ENCODE measurements at places on chromosomes 2 and 18.

GRCh38 chr2:26816893-26817292, 31.0 kb downstream of the CENPA start:
- no peak for DNase-seq

DNA sequence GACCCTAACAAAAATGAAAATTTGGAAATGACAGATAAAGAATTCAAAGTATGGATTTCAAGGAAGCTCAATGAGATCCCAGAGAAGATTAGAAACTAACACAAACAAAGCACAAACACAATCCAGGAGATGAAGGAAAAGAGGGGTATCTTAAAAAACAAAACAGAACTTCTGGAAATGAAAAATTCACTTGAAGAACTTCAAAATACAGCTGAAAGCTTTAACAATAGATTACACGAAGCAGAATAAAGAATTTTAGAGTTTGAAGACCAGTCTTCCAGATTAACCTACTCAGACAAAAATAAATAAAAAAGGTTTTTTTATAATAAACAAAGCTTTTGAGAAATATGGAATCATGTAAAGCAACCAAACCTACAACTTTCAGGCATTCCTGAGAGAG, 671.8 kb upstream of the SLC39A10 start:
- no peak for DNase-seq

DNA sequence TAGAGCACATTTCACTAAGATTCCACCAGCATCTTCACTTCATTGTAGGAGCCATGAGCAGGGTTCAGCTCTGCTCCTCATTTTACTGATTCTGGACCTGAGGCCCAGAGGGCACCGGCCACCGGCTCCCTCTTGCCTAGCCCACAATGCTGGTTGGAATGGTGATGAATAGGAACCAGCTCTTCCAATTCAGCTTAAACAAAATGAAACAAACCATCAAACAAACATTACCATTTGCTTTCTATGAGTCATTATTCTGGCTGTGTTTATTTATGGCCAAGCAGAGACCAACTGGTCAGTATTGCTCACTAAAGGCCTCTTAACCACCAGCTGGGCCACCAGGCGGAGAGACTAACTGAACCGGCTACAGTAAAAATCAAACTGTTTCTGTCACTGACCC, 176.7 kb downstream of the MTX2 start:
- DNase-seq = no peak

GRCh38 chr2:17317439-17317976, 200.7 kb downstream of the RAD51AP2 start:
- no peak for DNase-seq

DNA sequence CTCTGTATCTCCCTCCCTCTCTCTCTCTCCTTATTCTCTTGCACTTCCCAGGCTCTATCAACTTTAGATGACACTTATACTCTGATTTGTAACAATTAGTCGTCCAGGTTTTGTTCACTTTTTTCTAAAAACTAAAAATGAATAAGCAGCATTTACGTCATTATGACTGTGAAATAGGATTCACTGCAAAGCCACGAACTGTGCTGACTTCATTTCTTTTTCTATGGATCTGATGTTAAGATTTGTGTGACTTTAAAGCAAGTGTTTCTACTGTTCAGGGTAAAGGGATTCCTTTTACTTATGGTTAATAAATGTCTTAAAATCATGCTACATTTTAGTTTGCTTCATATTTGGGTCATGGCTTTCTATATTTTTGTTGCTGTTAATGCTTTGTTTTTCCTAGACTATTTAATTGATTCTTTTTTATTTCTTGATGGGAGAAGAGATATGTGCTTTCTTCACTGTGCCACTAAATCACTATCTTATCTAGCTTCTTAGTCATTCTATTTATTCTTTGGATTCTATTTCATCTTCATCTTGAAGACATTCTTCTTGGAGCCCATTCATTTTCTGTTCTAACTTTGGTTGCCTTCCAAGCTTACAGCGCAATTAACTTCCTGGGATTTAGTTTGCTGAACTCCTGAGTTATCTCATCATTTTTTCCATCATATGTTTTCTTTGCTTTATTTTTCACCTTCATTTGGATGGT, 480.4 kb upstream of the TRIB2 start:
- no peak for DNase-seq

DNA sequence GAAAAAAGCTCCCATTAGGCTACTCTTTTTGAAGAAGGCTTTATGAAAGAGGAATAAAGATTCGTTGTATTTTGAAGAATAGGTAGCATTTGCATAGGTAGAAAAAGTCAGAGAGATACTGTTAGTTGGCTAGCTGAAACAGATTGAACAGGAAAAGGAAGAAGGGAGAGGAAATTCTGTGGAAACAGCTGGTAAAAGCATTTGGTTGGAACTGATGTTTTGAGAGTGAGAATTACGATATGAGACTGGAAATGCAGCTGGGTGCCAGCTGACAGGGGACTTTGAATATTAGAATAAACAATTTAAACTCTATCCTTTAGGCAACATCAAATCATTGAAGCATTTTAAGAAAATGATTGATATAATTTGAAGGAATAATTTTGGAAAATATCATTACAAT, 96.7 kb upstream of the CNTNAP5 start:
- DNase-seq = no peak

- no peak for DNase-seq
Measured at GRCh38 chr2:112794841-112795240, 10.5 kb upstream of the IL1A start.

DNA sequence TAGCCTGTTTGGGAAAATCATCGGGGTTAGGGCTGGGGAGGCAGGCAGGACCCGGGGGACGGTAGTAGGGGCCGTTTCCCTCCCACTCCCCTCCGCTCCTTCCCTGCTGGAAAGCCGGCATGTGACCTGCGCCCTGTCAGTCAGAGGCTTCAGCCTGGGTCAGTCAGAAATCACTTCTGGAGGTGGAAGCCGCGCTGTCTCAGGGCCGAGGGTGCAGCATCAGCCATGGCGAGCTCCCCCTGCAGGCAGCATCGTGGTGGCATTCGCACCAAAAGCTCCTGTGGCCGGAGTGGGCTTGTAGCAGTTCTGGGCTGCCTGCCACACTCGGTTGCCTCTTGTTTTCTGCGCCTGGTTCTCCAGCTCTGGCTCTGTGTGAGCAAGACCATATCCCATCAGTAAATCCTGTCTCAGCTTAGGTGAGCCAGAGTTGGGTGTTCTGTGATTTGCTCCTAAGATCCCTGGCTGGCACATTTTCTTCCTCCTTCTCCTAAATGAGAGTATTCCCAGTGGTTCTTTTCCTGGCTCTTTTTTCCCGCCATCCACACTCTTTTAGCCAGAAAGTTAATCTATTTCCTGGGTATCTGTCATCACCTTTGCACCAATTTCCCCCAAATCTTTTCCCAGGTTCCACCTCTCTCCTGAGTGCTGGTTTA, 123.9 kb upstream of the CD302 start:
- no peak for DNase-seq

All from NCI-H510A treated with DMSO at 0.1 percent for 48 hours (cell line).